Bronchial epithelial cell (primary cell): ENCODE measurements at places on chromosomes 16 and 17. TPM values are rescaled to one million over a fixed set of nuclear protein-coding genes. Genes with fewer than 3 reads are reported as not detected.

GRCh38 chr17:63830904-63831491, 3.5 kb upstream of the FTSJ3 start:
- DNase-seq: no peak

- no peak for DNase-seq
Measured at GRCh38 chr17:81398176-81398831, 3.0 kb downstream of the BAHCC1 start.

DNA sequence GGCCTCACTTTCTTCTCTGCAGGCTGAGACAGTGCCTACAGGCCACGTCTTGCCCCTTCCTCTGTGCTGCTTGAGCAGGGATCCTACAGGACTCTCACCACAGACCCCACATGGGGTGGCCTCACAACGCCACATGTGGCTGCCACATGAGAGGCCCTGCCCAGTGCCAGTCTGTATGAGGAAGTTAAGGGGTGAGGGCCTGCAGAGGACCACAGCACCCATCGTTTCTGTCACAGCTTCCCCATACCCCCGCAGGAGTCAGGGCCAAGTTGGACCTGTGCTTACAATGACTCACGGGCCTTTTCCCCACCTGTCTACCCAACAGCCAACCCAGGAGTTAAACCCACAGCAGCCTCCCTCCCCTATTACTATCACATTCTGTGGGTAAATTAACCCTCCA, 2.9 kb upstream of the GSDMB start:
- DNase-seq: no peak

GRCh38 chr16:69345923-69346322, 5.7 kb downstream of the TMED6 start:
- DNase-seq: no peak

DNA sequence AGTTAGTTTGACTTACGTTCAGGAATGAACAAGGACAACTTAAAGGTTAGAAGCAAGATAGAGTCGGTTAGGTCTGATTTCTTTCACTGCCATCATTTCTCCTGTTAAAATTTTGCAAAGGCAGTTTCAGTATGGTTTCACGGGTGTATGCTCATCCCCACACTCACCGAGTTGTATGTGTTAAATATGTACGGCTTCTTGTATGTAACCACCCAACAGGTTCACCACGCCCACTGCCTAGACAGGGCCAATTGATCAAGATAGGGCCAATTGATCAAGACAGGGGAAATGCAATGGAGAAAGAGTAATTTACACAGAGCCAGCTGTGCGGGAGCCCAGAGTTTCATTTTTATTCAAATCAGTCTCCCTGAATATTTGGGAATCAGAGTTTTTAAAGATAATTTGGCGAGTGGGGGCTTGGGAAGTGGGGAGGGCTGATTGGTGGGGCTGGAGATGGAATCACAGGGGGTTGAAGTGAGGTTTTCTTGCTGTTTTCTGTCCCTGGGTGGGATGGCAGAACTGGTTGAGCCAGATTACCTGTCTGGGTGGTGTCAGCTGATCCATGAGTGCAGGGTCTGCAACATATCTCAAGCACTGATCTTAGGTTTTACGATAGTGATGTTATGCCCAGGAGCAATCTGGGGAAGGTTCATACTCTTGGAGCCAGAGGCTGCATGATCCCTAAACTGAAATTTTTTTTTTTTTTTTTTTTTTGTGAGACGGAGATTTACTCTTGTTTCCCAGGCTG, 62.4 kb upstream of the PLCG2 start:
- DNase-seq: no peak

KCNH4 gene
- total RNA-seq: not detected in 2 replicates

DNA sequence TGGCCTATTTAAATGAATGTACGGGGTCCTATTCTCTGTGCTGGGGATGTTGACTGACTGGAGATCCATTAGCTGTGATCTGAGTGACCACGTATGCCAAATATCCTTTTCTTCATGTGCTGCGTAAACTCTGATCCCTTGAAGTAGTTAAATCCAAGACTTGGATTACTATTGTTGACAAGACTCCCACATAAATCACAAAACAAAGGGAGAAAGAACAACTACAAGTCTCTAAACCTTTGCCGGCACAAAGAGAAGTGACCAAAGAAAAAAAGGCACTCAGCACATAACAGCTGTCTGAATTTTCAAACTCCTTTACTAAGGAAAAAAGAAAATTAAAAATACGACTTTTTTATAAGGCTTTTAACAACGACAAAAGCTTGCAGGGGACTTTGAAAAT, 559.9 kb upstream of the CDH8 start:
- DNase-seq: no peak

- DNase-seq: no peak
Measured at GRCh38 chr17:70563281-70563820, 394.0 kb downstream of the KCNJ2 start.

KRTAP17-1 gene
- total RNA-seq: not detected in 2 replicates

- DNase-seq: peak; percentile 81
Measured at GRCh38 chr17:2043785-2044184, 2.0 kb downstream of the OVCA2 start.

SLC9A5 gene
- 0.26 TPM in 2 replicates for total RNA-seq

DNA sequence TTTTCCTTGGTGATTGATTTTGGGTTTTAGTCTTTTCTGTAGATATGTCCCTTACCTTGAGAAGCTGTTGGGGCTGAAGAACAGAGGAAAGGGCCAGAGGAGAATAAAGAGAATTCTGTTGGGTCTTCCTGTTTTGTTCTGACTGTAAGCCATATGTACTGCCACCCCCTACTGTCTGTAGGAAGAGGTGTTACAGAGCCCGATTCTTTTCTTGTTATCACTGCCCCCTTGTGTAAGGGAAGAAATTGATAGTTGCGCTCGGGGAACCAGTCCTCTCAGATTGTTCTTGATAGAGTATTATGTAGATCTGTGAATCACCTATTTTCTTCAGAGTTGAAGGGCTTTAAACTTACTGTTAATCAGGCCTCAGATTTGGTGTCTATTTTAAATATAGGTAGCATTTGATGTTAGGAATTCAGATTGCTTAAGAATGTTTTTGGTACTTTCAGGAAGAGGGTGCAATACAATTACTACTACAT, 2.4 kb downstream of the TANC2 start:
- peak; percentile 91 for DNase-seq
